ENCODE measurements at places on chromosomes 3 and 15. TPM values are rescaled to one million over a fixed set of nuclear protein-coding genes. Genes with fewer than 3 reads are reported as not detected.
A peak's percentile ranks its signal among the peaks of the same experiment; 100 is the strongest.

DNA sequence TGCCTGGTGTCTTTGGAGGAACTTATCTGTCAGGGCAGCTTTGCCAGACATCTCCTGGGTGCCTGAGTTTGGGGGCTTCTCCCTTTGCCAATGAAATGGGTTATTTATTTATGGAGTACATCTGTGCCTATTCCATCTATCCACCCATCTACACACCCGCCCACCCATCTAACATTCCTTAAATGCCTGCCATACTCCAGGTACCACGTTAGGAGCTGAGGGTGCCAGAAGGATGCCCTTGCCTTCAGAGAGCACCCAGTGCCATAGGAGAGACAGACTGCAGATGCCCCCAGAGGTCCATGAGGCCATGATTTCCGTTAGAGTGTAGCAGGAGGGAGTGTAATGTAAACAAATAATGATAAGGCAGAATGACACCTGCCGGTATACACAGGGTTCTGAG, 21.8 kb upstream of the KIF23 start:
- no peak for DNase-seq
- no peak overlapping the region for H3K27ac ChIP-seq
- peaks cover 3% of the 10 kb centered on the region for H3K4me1 ChIP-seq
- no peak overlapping the region for H3K4me3 ChIP-seq

DNA sequence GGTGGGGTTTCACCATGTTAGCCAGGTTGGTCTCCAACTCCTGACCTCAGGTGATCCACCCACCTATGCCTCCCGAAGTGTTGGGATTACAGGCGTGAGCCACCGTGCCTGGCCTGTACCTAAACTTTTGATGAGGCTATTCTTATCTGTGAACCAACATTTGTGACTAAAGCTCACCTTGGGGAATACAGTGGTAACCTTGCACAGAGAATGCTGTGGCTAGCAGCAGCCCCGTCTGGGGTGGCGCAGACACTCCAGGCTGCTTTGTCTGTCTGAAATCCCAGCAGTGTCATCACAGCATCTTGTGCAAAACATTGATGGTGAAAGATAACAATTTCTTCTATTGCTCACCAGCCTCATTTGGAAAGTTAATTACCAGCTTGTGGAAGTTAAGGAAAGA, 58.9 kb downstream of the CMTM8 start:
- DNase-seq: no peak
- H3K27me3 ChIP-seq: no peaks in the 10 kb centered on the region
- no peak overlapping the region for H3K4me3 ChIP-seq

DNA sequence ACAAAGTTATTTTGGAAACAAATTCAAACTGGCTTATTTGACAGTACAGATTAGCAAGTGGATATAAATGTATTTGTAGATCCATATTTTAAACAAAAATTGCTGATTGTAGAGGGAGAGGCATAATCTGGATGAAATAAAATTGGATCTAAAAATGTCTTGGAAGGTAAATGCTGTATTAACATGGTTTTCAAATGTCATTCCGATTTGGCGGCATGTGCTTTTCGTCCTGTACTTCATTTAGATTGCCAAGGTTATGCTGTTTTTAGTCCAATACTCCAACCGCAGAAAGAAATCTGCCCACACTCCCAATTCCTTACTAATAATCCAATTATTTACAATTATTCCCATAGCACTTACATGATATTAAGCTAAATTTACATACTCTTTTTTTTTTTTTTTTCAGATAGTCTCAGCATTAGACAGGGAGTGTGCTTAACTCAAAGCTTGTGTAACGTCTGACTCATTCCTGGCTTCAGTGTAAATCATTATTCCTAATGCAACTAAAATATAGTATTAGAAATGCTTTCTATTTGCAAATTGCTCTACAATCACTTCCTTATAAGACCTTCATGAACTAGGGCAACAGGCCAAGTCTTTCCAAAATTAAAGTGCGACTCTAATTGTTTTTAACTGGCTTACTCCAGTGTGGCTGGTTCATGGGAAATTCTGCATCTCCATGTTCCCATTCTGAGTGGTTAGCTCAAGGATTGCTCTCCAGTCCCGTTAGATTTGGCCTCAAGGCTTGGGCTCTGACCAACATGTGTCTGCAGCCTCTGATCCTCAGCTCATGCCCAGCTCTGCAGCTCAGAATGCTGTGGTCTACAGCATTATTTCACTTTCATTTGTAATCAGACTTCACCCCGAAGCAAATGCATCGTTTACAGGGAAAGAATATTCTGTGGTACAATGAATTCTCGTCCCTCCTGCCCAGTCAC, 103.9 kb downstream of the FBN1 start:
- H3K27ac ChIP-seq: no peak overlapping the region
- no peak for DNase-seq
- H3K4me1 ChIP-seq: no peaks in the 10 kb centered on the region

DNA sequence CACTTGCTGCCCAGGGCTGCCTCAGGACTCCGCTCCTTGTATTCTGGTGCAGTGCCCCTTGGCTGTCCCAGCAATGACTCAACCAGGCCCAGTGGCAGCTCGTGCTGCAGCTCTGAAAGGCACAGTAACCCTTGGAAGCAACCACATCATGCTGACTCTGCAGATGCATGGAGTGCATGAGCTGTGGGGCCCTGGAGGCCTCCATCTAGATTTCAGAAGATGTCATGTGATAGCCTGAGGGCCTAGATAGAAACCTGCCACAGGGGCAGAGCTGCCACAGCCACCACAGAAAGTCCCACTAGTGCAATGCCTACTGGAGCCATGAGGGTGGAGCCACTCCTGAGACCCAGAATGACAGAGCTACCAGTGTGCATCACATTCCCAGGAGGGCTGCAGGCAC, 117.1 kb upstream of the SMAD3 start:
- no peak for DNase-seq
- no peaks in the 10 kb centered on the region for H3K4me1 ChIP-seq
- H3K36me3 ChIP-seq: no peaks in the 10 kb centered on the region
- no peak overlapping the region for H3K27ac ChIP-seq
- H3K4me3 ChIP-seq: no peak overlapping the region

- H3K27ac ChIP-seq: no peak overlapping the region
- H3K27me3 ChIP-seq: no peaks in the 10 kb centered on the region
- no peaks in the 10 kb centered on the region for H3K4me1 ChIP-seq
Observed at GRCh38 chr3:185221203-185221602, 32.6 kb downstream of the EHHADH start.

GRCh38 chr3:130948929-130949328, 55.0 kb downstream of the ATP2C1 start:
- no peak overlapping the region for H3K4me3 ChIP-seq
- no peak for DNase-seq
- H3K36me3 ChIP-seq: peaks cover 6% of the 10 kb centered on the region
- H3K4me1 ChIP-seq: no peaks in the 10 kb centered on the region
- H3K27ac ChIP-seq: no peak overlapping the region

GRCh38 chr15:31435912-31436628, 109.4 kb downstream of the KLF13 start:
- H3K27ac ChIP-seq: peak overlapping the region; percentile 78
- no peaks in the 10 kb centered on the region for H3K36me3 ChIP-seq
- H3K4me1 ChIP-seq: peaks cover 65% of the 10 kb centered on the region
- H3K27me3 ChIP-seq: no peaks in the 10 kb centered on the region
- no peak for DNase-seq

DNA sequence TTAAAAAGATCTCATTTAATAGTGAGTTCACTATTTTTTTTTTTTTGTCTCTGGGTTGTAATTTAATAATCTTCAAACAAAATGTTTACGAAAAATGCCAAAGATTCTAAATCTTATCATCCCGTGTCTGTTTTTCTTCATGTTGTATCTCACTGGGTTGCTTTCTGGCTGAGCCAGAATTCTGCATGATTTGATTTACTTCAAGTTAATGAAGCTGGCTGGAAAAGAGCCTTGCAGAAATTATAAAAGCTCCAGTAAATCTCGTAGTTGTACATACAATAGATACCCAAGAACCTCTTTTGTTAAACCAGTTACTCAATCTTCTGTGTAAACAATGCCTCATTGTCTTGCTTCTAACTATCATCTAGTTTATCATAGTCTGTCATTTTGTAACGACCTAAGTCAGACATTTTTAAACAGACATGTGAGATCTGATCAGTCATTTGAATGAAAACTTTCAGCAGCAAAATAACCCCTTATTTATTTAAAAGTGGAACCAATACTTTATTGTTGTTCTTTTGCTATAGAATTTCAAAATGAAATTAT, 249.0 kb downstream of the MCTP2 start:
- DNase-seq: no peak
- H3K27ac ChIP-seq: no peak overlapping the region
- H3K4me3 ChIP-seq: no peak overlapping the region

DNA sequence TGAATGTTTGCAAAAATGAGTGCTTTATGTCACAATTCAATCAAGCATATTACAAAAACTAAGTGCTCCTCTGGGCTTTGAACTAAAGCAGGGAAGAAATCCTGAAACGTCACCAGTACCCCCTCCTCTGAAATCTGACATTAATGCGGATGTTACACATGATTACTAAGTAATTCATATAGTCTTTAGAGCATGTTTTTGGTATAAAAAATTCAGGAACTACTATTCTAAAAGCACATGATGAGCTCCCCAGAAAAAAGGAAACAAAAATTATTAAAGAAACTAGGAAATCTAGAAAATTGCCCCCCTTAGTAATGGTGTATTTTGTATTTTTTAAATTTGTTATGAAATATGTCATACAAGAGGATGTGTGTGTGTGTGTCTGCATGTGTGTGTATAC, 87.7 kb downstream of the MYO5A start:
- no peak overlapping the region for H3K4me3 ChIP-seq
- no peaks in the 10 kb centered on the region for H3K4me1 ChIP-seq
- no peak for DNase-seq
- H3K27ac ChIP-seq: no peak overlapping the region
- H3K27me3 ChIP-seq: no peaks in the 10 kb centered on the region

DNA sequence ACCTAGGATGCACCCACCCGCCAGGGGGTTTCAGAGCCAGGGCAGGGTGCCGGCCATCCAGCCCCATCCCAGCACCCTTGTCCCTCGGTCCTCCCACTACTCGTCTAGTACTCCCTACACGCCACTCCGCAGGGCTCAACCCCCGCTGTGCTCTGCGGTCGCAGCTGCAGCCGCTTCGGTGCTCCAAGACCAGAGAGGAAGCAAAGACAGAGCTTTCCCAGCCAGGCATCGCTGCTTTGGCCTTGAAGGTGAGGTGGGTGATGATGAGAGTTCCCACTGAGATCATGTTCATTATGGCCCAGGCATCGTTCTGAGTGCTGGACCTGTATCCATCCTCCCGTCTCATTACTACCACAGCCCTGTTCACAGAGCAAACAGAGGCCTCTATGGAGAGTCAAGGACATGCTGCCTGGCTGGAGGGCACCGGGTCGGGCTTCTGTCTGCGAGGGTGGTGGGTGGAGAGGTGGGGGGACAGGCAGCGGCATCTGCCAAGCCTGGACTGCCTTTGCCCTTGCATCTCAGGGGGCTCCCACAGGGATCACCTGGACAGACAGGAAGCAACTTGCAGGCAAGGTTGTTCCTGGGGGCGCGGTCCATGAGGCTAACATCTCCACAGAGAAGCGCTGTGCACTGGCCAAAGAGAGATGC, 66.9 kb downstream of the KLF13 start:
- peaks cover 34% of the 10 kb centered on the region for H3K4me1 ChIP-seq
- H3K36me3 ChIP-seq: no peaks in the 10 kb centered on the region
- H3K27me3 ChIP-seq: peaks cover 18% of the 10 kb centered on the region
- DNase-seq: peak; percentile 47

DNA sequence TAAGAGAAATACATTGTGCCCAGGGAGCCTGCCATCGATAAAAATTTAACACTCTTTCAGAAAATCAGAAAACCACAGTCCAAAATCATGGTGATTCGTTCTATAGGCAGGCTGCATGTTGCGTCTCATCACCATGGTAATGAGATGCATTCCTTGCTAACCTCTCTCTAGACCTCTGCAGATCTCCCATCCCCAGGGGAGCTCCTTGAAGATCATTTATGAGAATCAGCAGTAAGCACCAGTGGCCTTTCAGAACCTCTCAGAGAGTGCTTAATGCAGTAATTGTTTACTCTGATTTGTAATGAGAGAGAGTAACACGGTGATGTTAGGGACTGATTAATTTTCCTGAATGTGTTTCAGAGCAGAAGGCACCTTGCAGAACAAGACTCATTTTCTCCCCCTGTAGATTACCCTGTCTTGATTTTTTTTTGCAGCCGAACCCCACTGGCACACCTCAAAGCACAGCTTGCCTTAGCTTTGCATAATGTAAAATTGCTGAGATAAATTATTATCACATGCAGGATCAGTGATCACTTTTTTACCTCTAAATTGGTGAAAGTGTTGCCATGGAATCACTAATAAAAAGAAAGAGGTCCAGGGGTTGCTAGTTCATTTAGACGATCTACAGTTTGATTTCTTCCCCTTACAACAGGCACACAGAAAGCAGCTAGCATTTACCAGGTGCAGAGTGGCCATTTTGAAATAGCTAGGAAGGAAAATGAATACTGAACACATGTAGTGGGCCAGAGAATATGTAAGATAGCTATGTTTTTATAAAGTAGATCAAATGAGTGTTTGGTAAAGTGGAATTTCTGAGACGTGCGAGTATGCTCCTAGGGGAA, 98.9 kb upstream of the CHL1 start:
- no peak for DNase-seq
- H3K27ac ChIP-seq: no peak overlapping the region
- H3K4me3 ChIP-seq: no peak overlapping the region
- H3K36me3 ChIP-seq: no peaks in the 10 kb centered on the region
- H3K4me1 ChIP-seq: no peaks in the 10 kb centered on the region

SNX33 gene
- total RNA-seq: 4.3 TPM

RCN2 gene
- 31.6 TPM for total RNA-seq

SH3GL3 gene
- total RNA-seq: 3.3 TPM

PPP2R3A gene
- total RNA-seq: 0.80 TPM

KBTBD13 gene
- under 0.01 TPM for total RNA-seq

MAN2C1 gene
- 64.3 TPM for total RNA-seq

Measured in thymus (tissue), 14 donors.